ENCODE measurements at places on chromosomes 6 and 20.

GRCh38 chr20:22241609-22242008, 342.8 kb downstream of the FOXA2 start:
- no peak for DNase-seq

DNA sequence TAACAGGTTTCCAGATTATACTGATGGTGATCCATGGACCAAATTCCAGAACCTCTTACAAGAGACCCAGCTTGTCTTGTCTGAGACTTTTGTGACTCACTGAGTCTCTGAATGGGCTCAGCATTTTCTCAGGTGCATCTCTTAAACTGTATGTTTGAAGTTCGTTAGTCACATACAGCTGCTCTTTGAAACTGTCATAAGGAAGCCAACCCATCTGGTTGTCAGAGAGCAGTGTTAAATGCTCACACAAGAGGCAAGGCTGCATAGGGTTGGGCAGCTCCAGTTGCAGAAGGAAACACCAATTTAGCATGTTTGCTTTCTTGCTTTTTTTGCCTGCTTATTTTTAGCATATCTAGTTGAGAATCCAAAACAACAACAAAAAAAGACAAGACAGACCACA, 47.1 kb downstream of the TRIM27 start:
- no peak for DNase-seq

DNA sequence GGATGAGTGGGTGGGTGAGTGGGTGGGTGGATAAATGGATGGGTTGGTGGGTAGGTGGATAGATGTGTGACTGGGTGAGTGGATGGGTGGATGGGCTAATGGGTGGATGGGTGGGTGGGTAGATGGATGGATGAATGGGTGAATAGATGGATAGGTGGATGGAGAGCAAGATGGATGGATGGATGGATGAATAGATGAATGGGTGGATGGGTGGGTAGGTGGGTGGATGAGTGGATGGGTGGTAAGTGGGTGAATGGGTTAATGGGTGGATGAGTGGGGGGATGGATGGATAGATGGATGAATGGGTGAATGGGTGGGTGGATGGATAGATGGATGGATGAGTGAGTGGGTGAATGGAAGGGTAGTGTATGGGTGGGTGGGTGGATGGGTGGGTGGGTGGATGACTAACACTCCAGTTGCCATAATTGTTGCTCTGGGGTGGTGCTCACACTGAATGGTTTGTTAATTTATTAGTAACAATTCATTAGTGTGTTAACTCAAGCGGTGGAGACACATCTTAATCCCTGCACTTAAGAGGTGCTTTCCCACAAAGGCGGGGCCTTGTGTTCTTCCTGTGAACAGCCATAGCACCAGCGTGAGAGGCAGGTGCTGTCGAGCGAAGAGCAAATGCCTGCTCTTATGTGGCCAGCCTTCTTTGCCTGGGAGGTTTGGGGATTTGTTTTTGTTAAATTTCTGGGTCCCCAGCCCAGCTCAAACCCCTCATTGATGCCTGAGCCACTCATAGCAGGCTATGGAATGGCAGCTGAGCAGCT, 4.9 kb upstream of the APCDD1L start:
- peak; percentile 14 for DNase-seq

DNA sequence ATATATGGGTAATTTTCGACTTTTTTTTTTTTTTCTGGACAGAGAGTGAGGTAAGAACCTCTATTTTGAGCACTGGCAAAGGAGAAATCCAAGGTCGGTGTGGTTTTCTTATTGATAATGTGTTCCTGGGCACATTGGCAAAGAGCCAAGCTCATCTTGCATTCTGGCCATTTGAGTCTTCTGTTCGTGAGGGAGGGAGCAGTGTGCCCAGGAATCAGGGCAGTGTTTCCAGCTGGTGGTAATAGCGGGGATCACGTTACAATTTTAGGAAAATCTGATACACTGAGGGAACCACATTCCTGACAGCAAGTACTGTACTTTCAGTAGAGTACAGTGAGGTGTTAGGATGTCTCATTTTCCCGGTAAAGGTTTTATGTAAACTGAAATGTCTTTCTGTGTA, 442.3 kb upstream of the MAP3K7 start:
- no peak for DNase-seq

- no peak for DNase-seq
Measured at GRCh38 chr6:24966381-24966780, 30.6 kb upstream of the RIPOR2 start.

- DNase-seq: no peak
Measured at GRCh38 chr6:81889377-81890053, 137.0 kb upstream of the TENT5A start.

- no peak for DNase-seq
Measured at GRCh38 chr20:47231382-47232039, 125.0 kb downstream of the ZMYND8 start.

DNA sequence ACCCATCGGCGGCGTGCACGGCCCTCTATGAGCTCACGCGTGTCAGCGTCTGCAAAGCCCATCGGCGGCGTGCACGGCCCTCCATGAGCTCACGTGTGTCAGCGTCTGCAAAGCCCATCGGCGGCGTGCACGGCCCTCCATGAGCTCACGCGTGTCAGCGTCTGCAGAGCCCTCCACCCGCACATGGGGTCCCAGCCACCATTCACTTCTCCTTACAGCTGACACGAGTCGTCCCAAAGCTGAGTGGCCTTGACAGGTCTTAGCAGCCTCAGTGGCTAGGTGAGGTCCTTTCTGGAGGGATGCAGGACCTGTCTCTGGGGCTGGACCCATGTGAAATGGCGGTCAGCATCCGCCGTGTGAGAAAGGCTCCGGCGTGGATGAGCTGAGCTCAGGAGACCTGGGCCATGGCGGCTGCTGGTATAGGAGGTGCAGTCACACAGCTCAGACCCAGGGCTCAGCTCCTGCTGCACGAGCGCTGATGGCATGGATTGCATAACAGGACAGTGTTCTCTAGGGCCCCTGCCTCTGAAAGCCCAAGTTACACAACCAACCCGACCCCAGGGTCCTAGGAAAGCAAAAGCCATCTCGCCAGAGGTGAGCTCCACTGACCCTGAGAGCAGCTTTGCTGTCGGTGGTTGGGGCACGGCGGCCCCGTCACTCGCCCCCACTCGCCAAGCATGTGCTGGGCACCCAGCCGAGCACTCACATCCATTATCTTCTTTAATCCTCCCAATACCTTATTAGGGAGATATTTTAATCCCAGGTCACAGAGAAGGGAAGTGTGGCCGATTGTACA, 38.9 kb downstream of the DLL1 start:
- no peak for DNase-seq

DNA sequence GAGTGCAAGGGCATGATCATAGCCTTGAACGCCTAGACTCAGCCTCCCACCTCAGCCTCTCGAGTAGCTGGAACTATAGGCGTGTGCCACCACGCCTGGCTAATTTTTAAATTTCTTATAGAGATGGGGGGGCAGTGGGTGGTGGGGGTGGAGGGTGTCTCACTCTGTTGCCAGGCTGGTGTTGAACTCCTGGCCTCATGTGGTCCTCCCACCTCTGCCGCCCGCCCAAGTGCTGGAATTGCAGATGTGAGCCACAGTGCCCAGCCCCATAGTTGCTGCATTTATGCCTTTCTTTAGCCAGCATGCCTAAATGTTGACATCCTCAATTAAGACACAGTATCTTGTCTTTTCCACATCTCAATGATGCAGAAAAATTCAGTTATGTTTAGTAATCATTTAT, 171.1 kb downstream of the ARID1B start:
- no peak for DNase-seq

DNA sequence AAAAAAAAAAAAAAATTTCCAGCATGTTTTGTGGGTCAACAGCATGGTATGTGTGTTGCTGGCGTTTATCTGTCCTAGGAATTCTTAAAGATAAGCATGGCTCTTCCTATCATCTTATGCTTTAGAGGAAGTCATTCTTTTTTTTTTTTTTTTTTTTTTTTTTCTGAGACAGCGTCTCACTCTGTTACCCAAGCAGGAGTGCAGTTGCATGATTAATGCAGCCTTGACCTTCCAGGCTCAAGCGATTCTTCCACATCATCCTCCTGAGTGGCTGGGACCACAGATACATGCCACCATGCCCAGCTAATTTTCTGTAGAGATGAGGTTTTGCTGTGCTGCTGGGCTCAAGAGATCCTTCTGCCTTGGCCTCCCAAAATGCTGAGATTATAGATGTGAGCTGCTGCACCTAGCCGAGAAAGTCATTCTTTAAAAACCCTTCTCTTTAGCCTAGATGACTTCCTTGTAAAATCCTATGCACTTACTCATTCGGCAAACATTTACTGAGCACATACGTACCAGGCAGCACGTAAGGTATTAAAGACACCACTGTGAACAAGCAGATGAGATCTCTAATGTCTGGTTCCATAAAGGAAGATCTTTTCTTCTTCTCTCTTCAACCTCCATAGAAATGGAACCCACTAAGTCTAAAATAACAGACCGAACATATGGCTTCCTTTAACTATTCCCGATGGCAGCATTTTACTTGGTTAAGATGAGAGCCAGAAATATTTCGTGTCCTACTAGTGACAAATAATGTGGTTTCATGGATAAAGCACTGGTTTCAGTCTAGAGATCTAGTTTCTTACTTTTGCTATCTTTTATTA, 122.4 kb downstream of the RIN2 start:
- no peak for DNase-seq

- DNase-seq: no peak
Measured at GRCh38 chr6:163311830-163312229, 102.7 kb upstream of the QKI start.

DNA sequence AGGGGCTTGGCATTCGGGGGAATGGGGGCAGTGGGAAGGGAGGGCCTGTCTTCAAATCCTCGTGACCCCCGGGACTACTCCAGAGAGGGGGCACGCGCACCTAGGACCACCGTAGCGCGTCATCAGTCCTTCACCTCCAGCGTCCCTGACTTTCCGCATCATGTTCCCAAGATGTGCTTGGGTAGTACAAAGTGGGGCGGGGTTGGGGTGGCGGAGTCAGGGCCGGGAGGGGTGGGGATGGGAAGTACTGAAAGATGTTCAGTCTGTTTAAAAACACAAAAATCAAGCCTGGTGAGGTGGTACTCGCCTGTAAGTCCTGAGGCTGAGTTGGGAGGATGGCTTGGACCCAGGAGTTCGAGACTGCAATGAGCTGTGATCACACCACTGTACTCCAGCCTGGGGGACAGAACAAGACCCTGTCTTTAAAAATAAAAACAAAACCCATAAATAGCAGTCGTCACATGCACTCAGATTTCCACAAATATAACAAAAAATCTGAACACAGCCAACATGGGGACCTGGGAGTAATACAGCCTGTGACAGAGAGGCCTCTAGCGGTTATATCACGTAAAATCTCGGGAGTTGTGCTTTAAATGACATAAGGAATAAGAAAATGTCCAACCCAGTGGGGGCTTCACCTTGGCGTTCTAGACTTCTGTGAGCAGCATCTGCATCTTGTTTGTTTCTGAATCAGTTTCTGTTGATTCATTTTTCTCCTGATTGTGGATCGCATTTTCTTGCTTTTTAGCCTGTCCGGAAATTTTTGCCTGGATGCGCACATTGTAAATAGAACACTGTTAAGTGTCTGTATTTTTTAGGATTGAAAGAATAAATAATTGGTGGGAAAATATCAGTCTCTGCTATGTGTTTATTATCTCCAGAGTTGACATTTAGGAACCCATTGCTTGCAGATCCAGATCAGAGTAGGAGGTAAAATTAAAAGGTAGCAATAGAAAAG, 698 bp upstream of the LRP11 start:
- peak; percentile 85 for DNase-seq

- DNase-seq: no peak
Measured at GRCh38 chr6:157864185-157864761, 41.2 kb downstream of the SNX9 start.

GRCh38 chr6:75166773-75167172, 39.1 kb downstream of the COL12A1 start:
- DNase-seq: no peak

GRCh38 chr20:45358282-45359068, 4.5 kb upstream of the SYS1 start:
- peak; percentile 98 for DNase-seq

DNA sequence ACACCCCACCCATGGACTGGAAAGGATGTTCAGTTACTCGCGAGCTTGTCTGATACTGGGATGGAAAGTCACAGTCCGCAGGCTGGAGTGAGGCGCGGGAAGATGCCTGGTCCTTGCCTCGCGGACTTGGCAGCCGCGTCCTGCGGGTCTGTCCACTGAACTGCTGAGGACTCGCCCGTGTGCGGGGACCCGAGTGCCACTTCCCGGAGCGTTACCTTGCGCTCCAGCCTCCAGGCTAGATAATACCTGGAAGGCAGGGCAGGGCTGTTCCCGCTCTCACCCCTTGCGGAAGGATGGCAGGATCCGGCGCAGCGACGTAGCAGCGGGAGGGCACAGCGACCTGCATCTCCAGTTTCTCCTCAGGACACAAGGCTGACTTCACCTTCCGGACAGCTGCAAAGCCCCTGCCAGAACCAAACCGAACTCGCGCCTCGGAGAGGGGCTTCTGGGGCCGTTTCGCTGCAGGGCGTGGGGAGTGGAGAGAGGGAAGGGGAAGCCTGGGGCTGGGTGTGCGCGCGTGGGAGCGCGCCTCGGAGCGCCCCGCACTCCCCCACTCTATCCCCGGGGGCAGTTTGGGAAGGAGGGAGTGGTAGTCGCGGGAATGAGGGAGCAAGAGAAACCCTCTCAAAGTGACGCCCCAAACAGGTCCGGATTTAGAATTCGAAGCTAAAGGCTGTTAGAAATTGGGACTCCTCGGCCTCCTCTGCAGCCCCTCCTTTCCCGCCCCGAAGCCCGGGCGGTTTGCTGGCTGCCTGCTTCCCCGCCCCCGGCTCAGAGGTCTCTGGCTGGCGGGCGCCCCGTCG, at the start of gene KCNQ5:
TSS of gene KCNQ5 (plus strand) at position 774 of the 803 bp plus-strand sequence.
- DNase-seq: no peak

GRCh38 chr6:28207510-28208110, 17.5 kb upstream of the ZSCAN9 start:
- DNase-seq: no peak

DNA sequence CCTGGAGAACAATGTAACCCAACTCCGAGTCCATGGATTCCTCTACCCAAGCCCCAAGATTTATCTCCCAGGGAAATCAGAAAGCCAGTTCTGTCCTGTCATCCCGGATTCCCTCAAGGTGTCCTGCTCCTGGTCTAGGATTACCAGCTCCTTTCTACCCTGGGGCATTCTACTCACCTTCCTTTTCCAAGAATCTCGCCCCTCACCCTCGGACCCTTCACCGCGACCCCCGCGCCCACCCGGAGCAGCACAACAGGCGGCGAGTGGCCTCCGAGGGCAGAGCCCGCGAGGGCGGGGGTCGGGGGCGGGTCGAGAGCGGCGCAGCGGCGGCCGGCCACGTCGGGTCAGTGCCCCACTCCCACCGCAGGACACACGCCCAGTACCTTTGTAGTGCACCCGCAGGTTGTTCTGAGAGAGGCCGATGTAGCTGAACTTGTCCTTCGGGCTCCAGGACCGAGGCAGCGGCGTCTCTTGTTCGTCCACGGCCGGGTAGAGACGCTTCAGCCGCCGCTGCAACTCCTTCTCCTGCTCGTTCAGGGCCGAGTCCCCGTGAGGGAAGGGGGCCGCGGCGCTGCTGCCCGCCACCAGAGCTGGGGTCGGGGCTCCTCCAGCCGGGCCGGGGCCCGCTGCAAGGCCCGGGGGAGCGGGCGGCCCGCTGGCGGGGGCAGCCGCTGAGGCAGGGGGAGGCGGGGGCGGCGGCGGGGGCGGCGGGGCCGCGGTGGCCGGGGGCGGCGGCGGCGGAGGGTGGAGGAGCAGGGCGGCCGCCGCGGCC, 897 bp downstream of the RANBP9 start:
- DNase-seq: no peak
